ENCODE measurements at places on chromosomes 6 and 20. TPM values are rescaled to one million over a fixed set of nuclear protein-coding genes. Genes with fewer than 3 reads are reported as not detected.

The CMTR1 gene
- total RNA-seq: 51.5 TPM

The TNXB gene
- 5.9 TPM for total RNA-seq

The BLCAP gene
- 25.3 TPM for total RNA-seq

The NHSL1 gene
- 1.8 TPM for total RNA-seq
